Femur (tissue), 1 donor: ENCODE measurements at places on chromosomes 4 and X.

DNA sequence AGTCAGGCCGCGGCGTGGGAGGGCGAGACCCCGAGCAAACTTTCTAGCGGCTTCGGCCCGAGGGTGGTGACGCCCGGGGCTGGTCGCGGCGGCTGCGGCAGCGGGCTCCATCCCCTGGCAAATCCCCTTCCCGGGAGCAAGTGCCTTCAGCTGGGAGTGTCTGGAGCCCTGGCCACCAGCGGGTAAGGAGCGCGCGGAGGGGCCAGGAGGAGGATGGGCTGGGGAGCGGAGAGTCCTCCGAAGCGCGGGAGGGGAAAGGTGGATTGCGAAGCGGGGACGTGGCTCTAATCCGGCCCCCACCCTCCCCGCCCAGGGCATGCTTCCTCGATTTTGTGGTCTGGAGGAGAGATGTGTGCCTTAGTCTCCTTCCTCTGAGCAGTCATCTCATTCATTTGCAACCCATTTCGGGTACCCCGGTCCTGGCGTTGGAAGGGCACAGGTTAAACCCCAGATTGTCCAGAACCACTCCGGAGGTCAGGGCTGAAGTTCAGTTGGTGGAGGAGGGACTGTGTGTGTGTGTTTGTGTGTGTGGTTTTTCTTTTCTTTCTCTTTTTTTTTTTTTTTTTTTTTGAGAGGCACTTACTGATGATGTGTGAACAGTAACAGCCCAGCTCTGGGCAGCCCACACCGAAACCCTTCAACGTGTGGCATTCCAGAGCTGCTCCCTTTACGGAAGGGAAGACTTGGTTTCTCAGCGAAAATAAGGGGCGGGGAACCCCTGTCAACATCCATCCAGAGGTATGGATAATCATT lies 516 bp downstream of the SGMS2 start:
- peak; percentile 72 for DNase-seq

DNA sequence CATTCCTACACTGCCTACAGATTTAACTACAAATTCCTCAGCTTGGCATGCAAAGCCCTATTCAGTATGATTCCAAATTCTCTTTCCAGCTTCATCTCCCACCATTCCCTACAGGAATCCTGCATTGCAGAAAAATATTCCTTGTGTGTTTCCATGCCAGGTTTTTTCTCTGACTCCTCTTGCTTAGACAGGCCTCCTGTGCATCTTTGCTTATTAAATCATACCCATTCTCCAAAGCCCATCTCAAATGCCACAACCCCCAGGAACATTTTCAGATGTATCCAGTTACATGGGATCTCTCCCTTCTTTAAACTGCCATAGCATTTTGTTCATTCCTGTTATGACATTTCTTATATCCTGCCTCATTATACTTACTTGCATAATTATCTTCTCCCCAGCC lies 106.4 kb upstream of the GRIA3 start:
- DNase-seq: no peak

DNA sequence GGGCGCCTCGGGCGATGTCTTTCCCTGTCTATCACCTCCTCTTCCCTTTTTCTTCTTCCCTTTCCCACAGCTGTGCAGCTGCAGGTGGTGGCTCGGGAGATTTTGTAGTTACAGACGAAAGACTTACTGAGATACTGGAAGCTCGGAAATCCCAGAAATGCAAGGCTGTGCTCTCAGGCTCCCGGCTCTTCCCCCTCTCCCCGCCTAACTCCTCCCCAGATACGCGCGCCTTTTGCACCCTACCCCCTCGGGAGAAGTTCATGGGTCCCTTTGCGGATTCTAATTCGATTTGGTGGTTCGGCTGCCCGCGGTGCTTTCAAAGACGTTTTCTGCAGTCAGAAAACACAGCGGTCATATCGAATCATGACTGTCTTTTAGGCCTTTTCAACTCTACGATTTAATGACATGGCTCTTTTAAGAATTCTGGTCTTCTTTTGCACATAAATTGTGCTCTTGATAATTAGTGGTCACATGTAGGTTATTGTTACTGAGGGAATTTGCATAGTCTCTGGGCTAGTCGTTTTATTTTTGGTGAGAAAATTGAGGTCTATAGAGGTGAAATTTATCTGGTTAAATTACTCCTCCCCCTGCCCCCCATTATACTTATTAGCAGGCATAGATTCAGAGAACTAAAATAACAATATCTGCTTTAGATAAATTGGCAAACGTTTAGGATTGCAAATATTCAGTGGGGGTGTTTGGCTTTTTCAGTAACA lies 1.6 kb downstream of the SEPTIN11 start:
- DNase-seq: no peak

GRCh38 chr4:17352357-17352756 lies 159.5 kb downstream of the QDPR start:
- no peak for DNase-seq

GRCh38 chr4:156293657-156294297 lies 340.1 kb upstream of the CTSO start:
- DNase-seq: no peak

- DNase-seq: no peak
Measured at GRCh38 chr4:54016504-54016903, 47.9 kb downstream of the CHIC2 start.

GRCh38 chr4:41359836-41360213 lies 103.1 kb downstream of the UCHL1 start:
- no peak for DNase-seq

GRCh38 chr4:163492951-163493504 lies 1.5 kb upstream of the TMA16 start:
- DNase-seq: no peak

GRCh38 chr4:139799615-139800014 lies 134.0 kb downstream of the MGST2 start:
- no peak for DNase-seq

- DNase-seq: peak; percentile 50
Measured at GRCh38 chr4:24603343-24603742, 19.0 kb upstream of the DHX15 start.

DNA sequence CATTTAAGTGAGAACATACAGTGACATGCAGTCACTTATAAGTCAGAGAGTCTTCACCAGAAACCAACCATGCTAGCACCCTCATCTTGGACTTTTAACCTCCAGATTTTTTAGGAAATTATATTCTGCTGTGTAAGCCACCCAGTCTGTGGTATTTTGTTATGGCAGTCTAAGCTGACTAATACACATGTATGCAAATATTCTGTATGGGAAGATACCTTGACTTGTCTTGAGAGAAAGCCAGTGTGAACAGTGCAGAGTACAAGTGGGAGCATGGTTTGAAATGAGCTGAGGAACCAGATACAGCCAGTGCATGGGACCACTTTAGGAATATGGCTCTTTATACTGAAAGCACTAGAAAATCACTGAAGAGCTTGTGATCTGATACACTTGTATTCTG lies 110.4 kb upstream of the MAP9 start:
- no peak for DNase-seq

DNA sequence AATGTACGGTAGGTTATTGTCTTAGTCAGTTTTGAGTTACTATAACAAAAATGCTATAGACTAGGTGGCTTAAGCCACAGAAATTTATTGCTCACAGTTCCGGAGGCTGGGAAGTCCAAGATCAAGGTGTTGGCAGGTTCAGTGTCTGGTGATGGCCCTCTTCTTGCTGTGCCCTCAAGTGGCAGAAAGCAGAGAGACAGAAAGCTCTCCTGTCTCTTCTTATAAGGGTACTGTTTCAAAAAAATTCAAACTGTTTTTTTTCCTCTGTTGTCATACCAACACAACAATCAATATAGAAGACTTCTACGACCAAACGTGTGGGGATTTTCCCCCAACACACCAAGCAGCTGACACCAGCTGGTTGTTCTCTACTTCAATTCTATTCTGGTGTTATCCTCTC lies 53.4 kb downstream of the ADGRG4 start:
- DNase-seq: no peak

DNA sequence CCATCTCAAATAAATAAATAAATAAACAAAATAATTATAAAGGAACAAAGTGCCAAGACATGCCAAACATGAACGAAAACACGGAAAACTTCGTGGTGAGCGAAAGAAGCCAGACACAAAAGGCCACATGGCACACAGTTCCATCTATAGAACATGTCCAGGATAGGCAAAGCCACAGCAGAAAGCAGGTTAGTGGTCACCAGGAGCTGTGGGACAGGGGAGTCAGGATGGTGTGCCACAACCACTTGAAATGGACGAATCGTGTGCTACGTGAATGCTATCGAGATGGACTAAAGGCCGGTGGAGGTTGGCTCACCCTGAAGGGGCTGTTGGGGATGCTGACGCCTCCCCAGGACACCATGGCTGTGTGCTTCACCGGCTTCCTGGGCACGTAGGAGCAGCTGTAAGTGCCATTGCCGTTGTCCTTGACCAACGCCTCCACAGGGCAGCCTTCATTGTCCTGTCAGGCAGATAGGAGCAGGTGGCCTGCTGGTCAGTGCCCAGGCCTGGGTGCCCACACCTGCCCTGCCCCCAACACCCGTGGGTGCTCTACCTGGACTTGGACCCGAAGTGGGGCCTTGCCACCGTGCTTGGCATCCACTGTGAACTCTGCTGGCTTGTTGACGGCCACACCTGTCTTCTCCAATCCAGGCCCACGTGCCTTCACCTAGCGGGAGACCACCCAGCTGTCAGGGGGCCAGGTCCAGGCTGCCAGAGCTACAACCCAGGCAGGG lies 10.6 kb downstream of the FLNA start:
- no peak for DNase-seq

DNA sequence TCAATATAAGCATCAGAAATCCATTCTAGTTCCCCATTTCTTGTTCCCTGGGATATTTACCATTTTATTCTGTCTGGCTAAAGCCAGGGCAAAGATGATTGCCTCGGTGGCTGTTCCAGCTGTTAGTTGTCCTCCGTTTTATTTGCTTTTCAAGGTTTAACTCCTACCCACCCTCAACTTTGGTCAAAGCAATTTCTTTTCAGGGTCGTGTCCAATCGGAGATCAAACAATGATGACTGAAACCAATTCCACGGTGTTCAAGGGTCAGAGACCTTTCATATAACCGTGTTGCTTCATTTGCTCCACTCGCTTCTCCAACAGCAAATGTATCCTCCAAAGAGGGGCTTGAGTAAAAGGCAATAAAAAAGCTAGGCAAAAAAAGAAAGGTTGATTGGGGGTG lies 193.5 kb upstream of the FTHL17 start:
- no peak for DNase-seq

DNA sequence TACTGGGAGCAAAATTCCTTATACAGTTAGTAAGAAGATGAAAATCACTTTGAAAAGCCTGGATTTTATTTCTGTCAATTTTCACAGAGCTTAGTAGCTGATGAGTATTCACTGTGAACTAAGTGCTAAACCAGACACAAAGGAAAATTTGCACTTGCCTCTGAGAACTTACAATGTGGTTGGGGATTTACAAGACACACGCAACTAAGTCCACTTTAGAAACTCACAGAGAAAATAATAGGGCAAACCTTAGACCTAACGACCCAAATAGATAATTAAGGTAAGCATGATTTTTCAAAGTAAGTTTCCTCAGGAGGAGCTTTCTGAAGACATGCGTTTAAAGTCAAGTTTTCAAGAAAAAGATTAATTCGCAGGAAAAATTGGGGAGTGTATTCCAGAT lies 708.9 kb downstream of the ADGRL3 start:
- DNase-seq: no peak

DNA sequence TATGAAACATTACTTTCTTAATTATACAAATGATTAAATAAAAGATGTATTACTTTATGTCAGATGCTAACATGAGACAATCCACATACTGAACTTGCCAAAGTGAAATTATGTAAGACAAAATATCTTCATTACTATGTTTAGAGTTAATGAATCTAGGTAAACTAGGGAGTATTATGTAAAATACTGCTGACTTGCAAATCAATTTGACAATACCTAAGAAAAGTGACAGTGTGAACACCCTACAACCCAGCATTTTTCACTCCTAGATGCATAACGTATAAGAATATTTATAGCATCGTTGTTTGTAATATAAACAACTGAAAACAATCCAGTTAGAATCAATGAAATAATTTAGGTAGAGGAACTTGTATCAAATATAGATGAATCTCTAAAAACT lies 546.3 kb downstream of the MAGEB5 start:
- no peak for DNase-seq

DNA sequence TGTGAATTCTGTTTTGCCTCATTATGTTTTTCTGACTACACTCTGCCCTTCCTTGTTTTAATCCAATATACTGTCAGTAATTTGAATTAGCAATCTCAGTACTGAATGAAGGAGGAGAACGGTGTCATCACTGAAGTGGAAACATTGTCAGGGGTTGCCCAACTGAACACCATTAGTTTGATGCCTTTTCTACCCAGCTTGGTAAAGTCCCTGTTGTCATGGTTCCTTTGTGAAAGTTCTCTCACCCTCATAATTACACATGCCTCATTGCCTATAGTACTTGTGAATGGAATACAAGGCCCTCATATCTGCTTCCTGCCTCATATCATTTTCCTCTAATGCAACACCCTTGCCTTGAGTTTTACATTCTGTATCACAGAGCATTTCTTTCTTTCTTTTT lies 76.9 kb downstream of the RRAGB start:
- no peak for DNase-seq

GRCh38 chr4:29131304-29131703 lies 1588.9 kb upstream of the PCDH7 start:
- DNase-seq: no peak

DNA sequence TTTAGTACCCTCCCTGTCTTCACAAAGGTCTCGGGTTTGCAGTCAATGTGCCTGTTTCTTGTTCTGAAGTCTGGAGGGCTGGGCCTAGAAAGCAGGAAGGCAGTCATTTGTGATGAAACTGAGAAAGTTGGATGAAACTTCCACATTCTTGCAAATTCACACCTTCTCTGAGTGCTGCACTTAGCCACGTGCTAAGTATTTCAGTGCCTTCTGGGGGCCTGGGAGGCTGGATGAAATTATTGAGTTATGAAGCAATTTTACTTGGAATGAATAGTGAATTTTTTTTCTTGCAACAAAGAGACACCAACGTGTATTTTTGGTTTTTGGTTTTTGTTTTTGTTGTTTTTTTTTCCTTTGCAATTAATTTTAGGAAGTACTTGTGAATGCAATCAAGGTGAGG lies 71.2 kb downstream of the MSX1 start:
- no peak for DNase-seq

GRCh38 chrX:74230094-74230493 lies 73.9 kb upstream of the ZCCHC13 start:
- no peak for DNase-seq

- no peak for DNase-seq
Measured at GRCh38 chr4:66017671-66018070, 347.4 kb upstream of the EPHA5 start.

DNA sequence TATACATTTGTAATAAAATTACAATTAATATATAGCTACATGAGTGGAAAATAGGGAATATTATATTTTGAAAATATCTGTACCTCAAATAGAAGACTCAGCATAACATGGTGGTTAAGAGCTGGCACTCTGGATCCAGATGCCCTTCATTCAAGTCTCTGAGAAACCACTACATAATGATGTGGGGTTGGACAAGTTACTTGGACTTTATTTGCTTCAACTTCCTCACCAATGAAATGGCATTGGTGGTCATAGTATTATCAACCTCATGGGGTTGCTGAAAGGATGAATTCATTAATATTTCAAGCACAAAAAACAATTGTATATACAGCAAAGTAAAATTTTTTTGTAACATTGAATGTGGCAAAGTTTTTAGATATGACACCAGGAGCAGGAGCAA lies 46.4 kb upstream of the UGT2B7 start:
- DNase-seq: no peak

- no peak for DNase-seq
Measured at GRCh38 chr4:3291411-3291968, 1.3 kb upstream of the RGS12 start.
